ENCODE measurements at places on chromosomes 7 and 10. TPM values are rescaled to one million over a fixed set of nuclear protein-coding genes. Genes with fewer than 3 reads are reported as not detected.

Gene MSS51
- total RNA-seq = 0.26 TPM

Gene PAPSS2
- 20.0 TPM for total RNA-seq

Gene DNA2
- total RNA-seq = 7.4 TPM

Gene NYAP1
- total RNA-seq = 2.8 TPM
